ENCODE measurements at places on chromosomes 12 and 14.

DNA sequence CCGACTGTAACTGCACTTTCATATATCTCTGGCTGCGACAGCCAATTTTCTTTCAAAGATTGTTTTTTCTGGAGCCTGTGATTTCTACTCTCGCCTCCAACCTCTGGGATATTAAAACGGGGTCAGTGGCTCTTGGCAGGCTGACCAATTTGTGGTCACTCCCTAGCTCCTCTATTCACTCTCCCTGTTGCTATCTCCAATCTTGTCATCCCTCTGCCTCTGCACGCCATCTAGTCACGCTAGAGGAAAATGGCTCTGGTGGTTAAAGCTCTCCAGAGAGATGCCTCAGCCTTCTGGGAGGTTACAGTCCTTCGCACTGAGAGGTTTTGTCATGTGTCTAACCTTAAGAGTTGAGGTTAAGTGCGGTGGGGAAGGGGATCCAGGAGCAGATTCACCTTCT is 59.8 kb upstream of the CISTR start:
- no peak for DNase-seq

DNA sequence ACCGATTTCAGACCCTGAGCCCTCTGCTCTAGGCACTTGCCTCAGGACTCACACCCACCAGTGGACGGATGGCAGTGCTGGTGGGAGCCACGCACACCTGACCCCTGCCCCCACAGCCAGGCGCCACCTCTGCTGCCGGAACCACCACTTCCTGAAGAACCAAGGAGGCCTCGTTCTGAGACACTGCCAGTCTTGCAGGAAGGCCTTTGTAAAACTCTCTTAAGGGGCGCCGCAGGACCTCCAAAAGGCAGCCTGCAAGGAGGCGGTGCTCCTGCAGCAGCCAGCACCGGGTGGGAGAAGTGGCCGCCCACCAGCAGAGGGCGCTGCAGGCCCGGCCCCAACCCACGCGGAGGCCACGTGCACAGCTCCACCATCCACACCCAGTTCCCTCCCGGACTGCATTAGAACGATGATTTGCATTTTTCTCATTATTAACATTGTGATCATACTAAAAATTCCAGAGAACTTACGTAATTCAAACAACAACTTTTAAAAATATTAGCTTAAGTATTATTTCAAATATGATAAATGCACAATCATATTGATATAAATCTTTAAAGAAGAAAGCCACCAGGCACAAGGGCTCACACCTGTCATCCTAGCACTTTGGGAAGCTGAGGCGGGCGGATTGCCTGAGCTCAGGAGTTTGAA is 12.8 kb downstream of the STX2 start:
- no peak for DNase-seq

- no peak for DNase-seq
Observed at GRCh38 chr12:105995961-105996431, 142.8 kb downstream of the NUAK1 start.

- DNase-seq, result no peak
Observed at GRCh38 chr14:28704153-28704552, 62.4 kb upstream of the FOXG1 start.

DNA sequence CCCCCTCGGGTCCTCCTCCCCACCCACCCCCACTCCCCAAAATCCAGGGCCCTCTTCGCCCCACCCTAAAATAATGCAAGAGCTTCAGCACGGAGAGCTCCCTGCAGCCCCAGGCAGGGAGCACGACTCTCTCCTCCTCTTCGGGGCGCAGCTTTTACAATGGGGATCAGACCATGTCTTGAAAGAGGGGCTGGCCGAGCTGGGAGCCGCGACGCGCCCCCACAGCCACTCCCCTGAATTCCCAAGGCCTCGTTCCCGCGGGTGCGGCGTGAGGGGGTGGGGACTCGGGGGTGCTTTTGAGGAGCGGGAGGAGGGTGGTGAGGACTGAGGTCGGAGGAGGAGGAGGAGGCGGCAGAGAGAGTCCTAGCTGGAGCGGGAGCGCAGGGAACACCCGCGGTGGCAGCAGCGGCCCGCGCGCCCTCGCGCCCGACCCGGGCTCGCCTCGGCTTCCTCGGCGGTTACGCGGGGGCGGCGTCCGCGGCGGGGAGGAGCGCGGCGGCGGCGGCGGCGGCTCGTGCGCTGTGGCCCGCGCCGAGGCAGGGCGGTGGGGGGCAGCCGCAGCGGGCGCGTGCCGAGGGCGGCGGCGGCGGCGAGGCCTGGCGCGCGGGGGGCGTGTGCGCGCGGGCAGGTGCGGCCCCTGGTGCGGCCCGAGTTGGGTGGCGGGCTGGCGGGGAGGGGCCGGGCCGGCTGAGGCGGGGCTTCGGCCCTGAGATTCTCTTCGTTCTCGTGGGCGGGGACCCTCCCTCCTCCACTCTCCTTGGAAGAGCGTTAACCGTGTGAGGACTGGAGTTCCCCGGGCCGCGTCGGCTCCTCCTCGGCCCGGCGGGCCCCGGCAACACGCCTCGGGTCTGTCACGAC is at the start of gene ANKS1B:
Gene ANKS1B, minus strand, starts transcription at position 666 of the 858 bp plus-strand sequence. CDS start 699 bp downstream, outside the sequence.
- DNase-seq, result no peak

- DNase-seq, result no peak
Observed at GRCh38 chr12:47316609-47317049, 236.9 kb upstream of the AMIGO2 start.

- DNase-seq, result no peak
Observed at GRCh38 chr14:68340262-68340661, 452.6 kb downstream of the ZFP36L1 start.

- DNase-seq, result no peak
Observed at GRCh38 chr14:79706382-79706781, 504.9 kb downstream of the DIO2 start.

GRCh38 chr14:56276108-56276507 is 157.9 kb downstream of the PELI2 start:
- no peak for DNase-seq

DNA sequence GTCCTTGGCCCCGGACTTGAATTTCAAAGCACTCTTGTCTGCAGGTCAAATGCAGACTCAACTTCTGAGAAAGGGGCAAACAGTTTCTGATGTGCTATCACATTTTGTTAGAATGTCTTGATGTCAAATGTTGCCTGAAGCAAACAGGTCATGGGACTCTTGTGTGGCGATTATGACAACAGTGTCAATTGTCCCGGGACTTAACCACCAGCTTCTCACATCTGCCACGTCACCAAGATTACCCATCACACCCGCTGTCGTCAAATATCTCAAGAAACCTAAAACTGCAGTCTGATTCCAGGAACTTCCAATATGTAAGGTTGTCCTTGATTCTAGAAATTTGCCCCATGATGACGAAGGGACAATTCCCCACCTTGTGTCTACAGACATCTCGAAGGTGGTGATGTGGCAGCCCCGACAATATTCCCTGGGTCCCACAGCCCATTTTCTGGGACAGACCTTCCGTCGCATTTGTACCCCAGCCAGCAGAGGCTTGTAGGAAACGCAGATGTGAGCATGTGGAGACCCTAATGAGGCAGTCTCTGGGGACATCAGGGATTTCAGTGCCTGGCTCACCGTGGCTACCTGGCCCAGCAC is 21.3 kb downstream of the LRTM2 start:
- DNase-seq, result no peak

DNA sequence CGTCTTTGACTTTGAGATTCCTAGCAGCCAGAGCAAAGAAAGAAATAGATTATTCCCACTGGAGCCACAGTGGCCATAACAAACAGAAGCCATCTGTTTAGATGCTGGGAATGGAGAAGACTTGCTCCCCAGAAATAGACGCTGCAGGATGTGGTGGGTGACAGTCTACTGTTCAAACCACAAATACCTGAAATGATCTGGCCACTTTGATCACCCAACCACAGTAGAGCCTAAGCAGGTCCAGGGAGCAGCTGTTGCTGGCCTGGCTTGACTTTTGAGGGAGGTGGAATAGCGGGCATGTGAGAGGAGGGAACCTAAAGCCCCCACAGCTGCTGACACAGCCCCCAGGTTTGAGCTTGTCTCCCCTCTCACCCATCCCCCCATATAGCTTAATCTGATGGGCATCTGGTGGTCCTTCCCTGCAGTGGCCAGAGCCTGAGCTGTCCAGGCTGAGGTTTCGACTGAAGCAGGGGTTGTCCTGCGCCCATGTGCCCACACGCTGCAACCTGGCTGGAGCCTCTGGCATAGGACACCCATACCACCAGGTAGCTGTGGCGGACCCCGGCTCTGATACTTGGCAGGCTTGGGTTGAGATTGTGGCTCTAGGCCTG is 38.7 kb downstream of the SH2B3 start:
- no peak for DNase-seq

GRCh38 chr12:53523131-53523530 is 15.8 kb upstream of the NPFF start:
- no peak for DNase-seq

DNA sequence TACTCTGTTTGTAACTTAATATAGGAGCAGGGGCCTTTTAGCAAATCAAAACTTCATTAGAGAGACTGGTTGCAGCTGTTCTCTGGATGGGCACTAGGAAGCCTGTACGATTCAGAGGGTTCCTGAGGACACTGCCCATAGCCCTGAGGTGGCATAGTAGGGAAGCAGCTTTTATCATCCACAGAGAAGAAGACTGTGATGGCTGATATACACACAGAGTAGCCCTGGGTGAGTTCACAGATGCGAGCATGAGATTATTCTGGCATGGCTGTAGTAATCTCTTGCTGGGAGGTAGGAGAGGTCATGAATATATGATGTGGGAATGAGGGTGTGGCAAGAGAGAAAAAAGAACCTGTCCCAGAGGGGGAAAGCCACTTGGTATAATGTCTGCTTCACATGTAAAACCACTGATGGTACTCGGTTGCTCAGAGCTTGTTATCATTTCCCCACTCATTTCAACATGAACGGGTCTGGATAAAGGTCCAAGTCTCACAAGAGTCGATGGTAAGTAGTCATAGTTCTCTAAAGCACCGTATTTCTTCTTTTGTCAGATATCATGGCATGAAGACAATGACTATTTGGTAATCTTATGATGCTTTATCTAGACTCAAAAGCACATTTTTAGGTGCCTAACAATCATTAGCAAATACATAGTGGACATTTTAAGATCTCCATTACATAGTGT is 52.0 kb downstream of the PEBP1 start:
- no peak for DNase-seq

GRCh38 chr12:10310926-10311720 is 3.5 kb downstream of the KLRD1 start:
- no peak for DNase-seq

GRCh38 chr14:54411371-54411770 is 14.6 kb downstream of the CDKN3 start:
- no peak for DNase-seq

DNA sequence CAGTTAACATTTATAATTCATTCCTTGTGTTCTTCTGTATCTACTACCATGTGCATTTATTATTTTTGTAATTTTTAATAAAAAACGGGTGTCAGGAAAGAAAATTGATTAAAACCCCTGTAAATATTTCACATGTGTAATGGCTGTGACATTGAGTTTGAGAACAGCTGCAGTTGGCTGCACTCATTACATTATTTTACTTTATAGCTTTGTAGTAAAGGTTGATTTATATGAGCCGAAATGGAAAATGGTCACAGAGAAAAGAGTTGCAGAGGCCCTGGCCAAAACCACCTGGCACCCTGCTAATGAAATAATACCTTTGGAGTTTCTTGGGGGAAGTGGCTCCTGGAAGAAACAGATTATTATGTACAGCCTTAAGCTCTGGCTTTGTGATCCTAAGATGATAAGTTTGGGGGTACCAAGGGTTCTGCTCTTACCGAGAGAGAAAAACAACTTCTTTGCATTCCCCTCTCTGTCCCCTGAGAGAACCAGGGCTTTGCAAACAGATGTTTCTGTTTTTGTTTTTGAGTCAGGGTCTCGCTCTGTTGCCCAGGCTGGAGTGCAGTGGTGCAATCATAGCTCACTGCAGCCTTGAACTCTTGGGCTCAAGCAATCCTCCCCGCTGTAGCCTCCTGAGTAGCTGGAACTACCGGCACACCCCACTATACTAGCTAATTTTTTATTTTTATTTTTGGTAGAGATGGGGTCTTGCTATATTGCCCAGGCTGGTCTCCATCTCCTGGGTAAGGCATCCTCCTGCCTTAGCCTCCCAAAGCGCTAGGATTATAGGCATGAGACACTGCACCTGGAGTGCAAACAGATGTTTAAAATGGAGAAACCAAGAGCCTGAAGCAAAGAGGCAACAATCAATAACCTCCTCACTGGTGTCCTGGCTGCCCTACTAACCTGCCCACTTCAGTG is 9.7 kb upstream of the DYNLL1 start:
- DNase-seq, result no peak

GRCh38 chr14:53915364-53916014 is 41.1 kb downstream of the BMP4 start:
- no peak for DNase-seq

DNA sequence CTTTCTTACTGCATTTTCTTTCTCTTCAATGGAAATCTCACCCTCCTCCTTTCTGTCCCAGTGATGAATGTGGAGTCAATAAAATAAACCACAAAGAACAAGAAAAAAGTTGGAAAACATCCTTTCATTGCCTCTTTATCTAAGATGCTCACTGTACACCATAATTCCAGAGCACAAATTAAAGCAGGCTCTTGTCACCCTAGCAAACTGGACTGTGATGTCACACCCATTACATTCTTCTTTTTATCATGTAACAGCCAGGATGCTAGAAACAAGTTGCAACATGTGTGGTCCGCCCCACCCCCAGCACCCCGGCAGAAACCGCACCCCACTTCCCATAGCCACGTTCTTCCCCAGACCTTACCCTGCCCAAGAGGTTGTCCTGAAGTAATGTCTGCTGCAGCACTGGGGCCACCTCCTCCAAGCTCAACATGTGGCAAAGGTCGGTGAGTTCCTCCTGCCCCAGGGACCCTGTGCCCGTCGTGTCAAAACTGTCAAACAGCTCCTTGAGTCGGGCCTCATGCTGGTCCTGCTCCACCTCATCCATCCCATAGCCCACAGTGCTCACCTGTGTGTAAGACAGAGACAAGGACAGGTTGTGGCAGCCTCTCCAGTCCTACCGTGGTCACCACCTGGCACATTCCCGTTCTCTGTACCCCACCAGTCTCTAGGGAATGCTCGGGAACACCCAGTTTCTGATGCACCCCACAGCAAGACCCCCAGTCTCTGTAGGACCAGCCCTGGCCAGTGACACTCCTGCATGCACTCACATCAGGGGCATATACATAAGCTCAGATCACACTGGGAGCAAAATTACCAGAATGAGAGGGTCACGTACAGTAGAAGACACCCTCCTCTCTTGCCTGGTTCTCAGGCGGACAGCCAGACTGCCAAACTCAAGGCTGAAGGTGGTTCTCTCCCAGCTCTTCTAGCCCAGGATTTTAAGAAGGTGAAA is 9.2 kb downstream of the NIN start:
- DNase-seq, result no peak

GRCh38 chr14:100930270-100930669 is 26.7 kb upstream of the RTL1 start:
- DNase-seq, result no peak

- no peak for DNase-seq
Observed at GRCh38 chr12:65720136-65721130, 103.8 kb upstream of the HMGA2 start.

GRCh38 chr14:72017290-72017689 is 85.1 kb downstream of the RGS6 start:
- no peak for DNase-seq

DNA sequence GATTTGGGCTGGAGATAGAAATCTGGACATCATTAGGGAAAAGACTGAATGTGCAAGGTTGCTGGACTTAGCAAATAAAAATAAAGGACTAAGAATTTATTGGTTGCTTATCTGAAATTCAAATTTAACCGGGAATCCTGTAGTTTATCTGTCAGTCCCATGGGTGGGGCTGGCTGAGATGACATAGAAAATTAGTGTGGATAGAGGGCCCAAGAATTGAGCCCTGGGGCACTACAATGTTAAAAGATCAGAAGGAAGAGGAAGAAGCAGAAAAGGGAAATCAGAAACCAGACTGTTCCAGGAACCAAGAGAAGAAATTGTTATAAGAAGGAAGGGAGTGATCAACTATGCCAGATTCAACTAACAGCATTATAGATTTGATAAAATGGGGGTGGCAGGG is 96.7 kb upstream of the CCDC196 start:
- DNase-seq, result no peak

GRCh38 chr14:68921666-68922065 is 57.4 kb downstream of the ACTN1 start:
- DNase-seq, result no peak

All from fibroblast of the conjunctiva (primary cell).